Airway epithelial cell (primary cell): ENCODE measurements at places on chromosomes 7 and 10. TPM values are rescaled to one million over a fixed set of nuclear protein-coding genes. Genes with fewer than 3 reads are reported as not detected.

Gene PRF1
- total RNA-seq, result not detected in 2 replicates

Gene CRYGN
- not detected in 2 replicates for total RNA-seq

Gene CCL24
- not detected in 2 replicates for total RNA-seq

Gene FAM107B
- 7.1 and 8.5 TPM in 2 replicates for total RNA-seq

Gene PTPRN2
- 0.28 and 1.1 TPM in 2 replicates for total RNA-seq

Gene WNT8B
- 0.14 TPM in 1 of 2 replicates, not detected in the other for total RNA-seq

Gene NUB1
- total RNA-seq, result 25.6 and 31.9 TPM in 2 replicates

Gene ZNF212
- 4.1 and 4.7 TPM in 2 replicates for total RNA-seq

Gene ERVW-1
- not detected in 2 replicates for total RNA-seq

Gene RADIL
- 0.14 and 0.88 TPM in 2 replicates for total RNA-seq

Gene UBE2D1
- 10.0 and 14.8 TPM in 2 replicates for total RNA-seq

Gene KCTD7
- total RNA-seq, result 2.8 and 3.2 TPM in 2 replicates

Gene STK31
- not detected in 2 replicates for total RNA-seq

Gene MYO1G
- total RNA-seq, result not detected in 2 replicates

Gene SLC29A4
- total RNA-seq, result 0.99 and 1.3 TPM in 2 replicates

Gene PPP1R9A
- total RNA-seq, result 0.19 and 0.42 TPM in 2 replicates

Gene PSAP
- total RNA-seq, result 482 and 505 TPM in 2 replicates

Gene ATG9B
- total RNA-seq, result not detected in 2 replicates

Gene ZNF727
- not detected in 2 replicates for total RNA-seq

Gene C10orf62
- total RNA-seq, result not detected in 2 replicates

Gene SDK1
- total RNA-seq, result 0.21 and 0.23 TPM in 2 replicates

Gene KLF6
- total RNA-seq, result 35.2 and 40.6 TPM in 2 replicates

Gene IQUB
- 0.19 and 0.21 TPM in 2 replicates for total RNA-seq

Gene LRRC18
- total RNA-seq, result not detected in 2 replicates

Gene HOXA4
- not detected in 2 replicates for total RNA-seq

Gene CALML3
- 7.7 and 9.0 TPM in 2 replicates for total RNA-seq

Gene GNGT1
- total RNA-seq, result not detected in 2 replicates

Gene NPTX2
- total RNA-seq, result 0.07 TPM in 1 of 2 replicates, not detected in the other

Gene SFRP4
- total RNA-seq, result not detected in 2 replicates

Gene CALHM1
- total RNA-seq, result not detected in 2 replicates

Gene CPVL
- 2.5 TPM in 1 of 2 replicates, not detected in the other for total RNA-seq

Gene SUN3
- total RNA-seq, result not detected in 2 replicates

Gene OR2A42
- not detected in 2 replicates for total RNA-seq

Gene SEMA3D
- total RNA-seq, result 0.05 and 0.49 TPM in 2 replicates

Gene SERPINE1
- total RNA-seq, result 166 and 251 TPM in 2 replicates
